ENCODE measurements at places on chromosomes 3 and 15.

- peak; percentile 65 for DNase-seq
Observed at GRCh38 chr3:155876037-155876436, 5.6 kb downstream of the GMPS start.

GRCh38 chr3:115960799-115961198, 337.5 kb downstream of the GAP43 start:
- peak; percentile 72 for DNase-seq

DNA sequence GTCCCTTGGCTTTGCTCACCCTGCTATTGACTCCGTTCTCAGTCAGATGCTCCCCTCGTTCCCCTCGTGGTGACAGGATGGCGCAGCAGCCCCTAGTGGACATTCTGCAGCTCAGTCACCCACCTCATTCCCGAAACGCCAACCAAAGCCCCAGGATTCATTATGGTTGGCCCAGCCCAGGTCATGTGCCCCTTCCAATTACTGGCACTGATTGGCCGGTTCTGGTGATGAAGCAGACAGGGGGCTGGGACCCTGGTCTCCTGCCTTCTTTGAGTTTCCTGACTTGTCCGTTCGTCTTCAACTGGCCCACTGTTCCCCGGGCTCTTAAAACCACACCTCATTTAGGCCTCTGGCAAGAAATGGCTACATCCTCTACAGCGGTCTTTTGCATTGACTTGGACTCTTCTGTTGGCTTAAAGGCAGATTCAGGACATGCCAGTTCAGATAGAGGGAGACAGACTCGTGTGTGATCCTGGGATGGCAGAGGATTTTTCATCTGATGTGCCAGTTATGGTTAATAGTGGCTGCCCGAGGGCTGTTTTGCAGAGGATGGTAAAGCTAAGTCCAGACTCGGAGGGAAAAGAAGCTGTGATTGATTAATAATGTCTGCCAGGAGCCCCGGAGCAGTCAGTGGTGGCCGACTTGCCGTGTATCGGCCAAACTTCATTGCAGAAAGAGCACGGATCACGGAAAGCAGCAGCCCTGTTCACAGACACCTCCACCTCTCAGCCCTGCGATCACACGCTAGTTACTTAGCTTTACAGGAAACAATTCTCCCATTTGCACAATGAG, 37.8 kb downstream of the LSM3 start:
- peak; percentile 89 for DNase-seq

- DNase-seq, result no peak
Observed at GRCh38 chr3:157914882-157915281, 191.3 kb downstream of the SHOX2 start.

GRCh38 chr15:90598031-90598577, 68.4 kb downstream of the CRTC3 start:
- DNase-seq, result peak; percentile 49

GRCh38 chr15:40825661-40826422, 2.7 kb downstream of the PPP1R14D start:
- no peak for DNase-seq

DNA sequence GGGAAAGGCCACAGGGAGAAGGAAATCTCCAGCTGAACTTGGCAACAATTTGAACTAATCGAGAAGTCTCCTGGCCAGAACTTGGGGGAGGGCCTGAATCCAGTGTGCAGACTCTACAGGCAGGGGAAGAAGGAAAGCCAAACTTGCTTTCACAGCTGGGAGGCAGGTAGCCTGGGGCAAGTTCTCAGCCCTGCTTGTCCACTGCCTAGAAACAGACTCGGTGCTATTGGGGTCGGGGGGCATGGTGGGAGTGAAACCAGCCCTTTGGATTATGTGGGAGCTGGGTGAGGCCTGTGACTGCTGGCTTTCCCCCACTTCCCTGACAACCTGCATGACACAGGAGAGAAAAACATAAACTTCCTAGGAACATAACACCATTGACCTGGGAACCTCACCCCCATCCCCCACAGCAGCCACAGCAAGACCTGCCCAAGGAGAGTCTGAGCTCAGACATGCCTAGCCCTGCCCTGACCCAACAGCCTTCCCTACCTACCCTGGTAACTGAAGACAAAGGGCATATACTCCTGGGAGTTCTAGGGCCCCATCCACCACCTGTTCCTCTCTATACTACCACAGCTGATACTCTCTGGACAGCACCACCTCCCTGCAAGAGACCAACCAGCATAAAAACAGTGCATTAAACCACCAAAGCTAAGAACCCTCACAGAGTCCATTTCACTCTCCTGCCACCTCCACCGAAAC, 103.7 kb upstream of the MNS1 start:
- DNase-seq, result no peak
